ENCODE measurements at places on chromosomes 3 and 15. TPM values are rescaled to one million over a fixed set of nuclear protein-coding genes. Genes with fewer than 3 reads are reported as not detected.

- DNase-seq: no peak
- H3K27ac ChIP-seq: no peak overlapping the region
- H3K36me3 ChIP-seq: no peaks in the 10 kb centered on the region
- H3K27me3 ChIP-seq: no peaks in the 10 kb centered on the region
These were observed 268.1 kb upstream of the CRBN start for GRCh38 chr3:3447641-3448040.

DNA sequence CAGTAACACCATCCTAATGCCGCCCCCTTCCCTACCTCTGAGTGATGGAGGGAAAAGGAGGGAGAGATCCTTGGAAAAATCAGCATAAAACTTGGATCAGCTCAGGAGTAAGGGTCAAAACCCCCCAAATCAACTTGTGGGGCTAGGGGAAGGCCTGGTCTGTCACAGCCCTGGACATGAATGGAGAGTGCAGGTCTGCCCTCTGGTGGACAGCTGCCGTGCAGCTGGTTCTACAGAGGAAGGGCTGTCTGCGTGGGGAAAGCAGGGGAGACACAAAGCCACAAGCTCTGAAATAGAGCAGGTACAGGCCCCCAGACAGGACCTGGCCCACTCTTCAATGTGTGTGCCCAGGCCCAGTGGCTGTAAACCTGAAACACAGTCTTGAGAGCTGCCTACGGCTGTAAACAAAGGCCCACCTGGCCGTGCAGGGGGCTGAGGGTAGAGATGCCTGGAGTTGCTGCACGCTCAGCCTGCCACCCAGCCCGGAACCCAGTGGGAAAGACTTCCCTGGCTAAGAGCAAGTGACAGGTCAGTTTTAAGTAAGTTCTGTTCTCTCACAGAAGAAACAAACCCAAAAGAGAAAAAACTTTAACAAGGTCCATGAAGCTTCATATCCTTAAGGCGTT lies 16.4 kb downstream of the CLK3 start:
- peaks cover 3% of the 10 kb centered on the region for H3K4me1 ChIP-seq
- H3K4me3 ChIP-seq: no peak overlapping the region
- peak; percentile 61 for DNase-seq
- no peaks in the 10 kb centered on the region for H3K27me3 ChIP-seq
- H3K36me3 ChIP-seq: peaks cover 14% of the 10 kb centered on the region
- no peak overlapping the region for H3K27ac ChIP-seq

DNA sequence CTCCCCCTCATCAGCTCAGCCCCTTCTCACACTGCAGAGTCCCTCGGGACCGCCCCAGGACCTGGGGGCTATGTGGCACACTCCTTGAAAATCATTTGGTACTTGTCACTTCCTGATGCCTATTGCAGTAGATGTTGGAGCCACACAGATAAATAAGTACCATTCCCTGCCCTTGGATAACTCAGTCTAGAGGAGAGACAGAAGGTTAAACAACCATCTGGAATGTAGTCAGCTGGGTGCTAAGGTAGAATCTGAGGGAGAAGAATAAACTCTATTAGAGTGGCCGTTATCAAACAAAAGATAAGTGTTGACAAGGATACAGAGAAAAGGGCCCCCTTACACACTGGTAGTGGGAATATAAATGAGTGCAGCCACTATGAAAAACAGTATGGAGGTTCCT lies 112.3 kb upstream of the NR2E3 start:
- no peak overlapping the region for H3K4me3 ChIP-seq
- no peak for DNase-seq
- H3K27ac ChIP-seq: no peak overlapping the region
- H3K27me3 ChIP-seq: no peaks in the 10 kb centered on the region
- no peaks in the 10 kb centered on the region for H3K36me3 ChIP-seq

GRCh38 chr3:58994746-58995330 lies 55.0 kb downstream of the CFAP20DC start:
- no peak overlapping the region for H3K27ac ChIP-seq
- no peaks in the 10 kb centered on the region for H3K27me3 ChIP-seq
- peak; percentile 84 for DNase-seq
- no peaks in the 10 kb centered on the region for H3K4me1 ChIP-seq

GRCh38 chr3:150308481-150309256 lies 99.4 kb upstream of the TSC22D2 start:
- H3K27ac ChIP-seq: no peak overlapping the region
- H3K4me1 ChIP-seq: no peaks in the 10 kb centered on the region
- no peaks in the 10 kb centered on the region for H3K27me3 ChIP-seq
- H3K4me3 ChIP-seq: no peak overlapping the region
- DNase-seq: no peak

The EIF3J gene
- 49.7 TPM for polyA plus RNA-seq

GRCh38 chr3:147872568-147872967 lies 463.4 kb downstream of the ZIC1 start:
- no peak overlapping the region for H3K4me3 ChIP-seq
- H3K36me3 ChIP-seq: no peaks in the 10 kb centered on the region
- H3K4me1 ChIP-seq: no peaks in the 10 kb centered on the region
- H3K27me3 ChIP-seq: no peaks in the 10 kb centered on the region
- no peak for DNase-seq

GRCh38 chr3:136547293-136547692 lies 204.9 kb downstream of the STAG1 start:
- no peak overlapping the region for H3K27ac ChIP-seq
- H3K36me3 ChIP-seq: no peaks in the 10 kb centered on the region
- DNase-seq: peak; percentile 4
- no peaks in the 10 kb centered on the region for H3K4me1 ChIP-seq
- no peaks in the 10 kb centered on the region for H3K27me3 ChIP-seq
- H3K4me3 ChIP-seq: no peak overlapping the region

DNA sequence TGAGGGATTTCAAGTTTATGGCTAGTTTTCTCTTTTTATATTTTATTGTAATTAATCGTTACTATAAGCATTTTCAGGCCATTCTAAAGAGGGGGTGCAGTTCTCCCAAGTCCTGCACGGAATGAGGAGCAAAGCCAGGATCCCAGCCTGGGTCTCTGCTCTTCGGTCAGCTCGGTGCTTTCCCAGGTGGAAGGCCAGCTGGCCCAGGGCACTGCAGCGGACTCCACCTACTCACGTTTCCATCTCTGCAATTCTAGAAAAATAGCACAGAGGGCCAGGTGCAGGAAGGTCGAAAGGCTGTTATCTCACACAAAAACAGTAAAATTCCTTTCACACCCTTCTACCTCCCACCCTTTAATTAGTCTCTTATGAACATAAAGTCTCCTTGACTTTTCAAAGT lies 59.5 kb upstream of the HES1 start:
- H3K27ac ChIP-seq: no peak overlapping the region
- H3K27me3 ChIP-seq: no peaks in the 10 kb centered on the region
- DNase-seq: no peak
- H3K36me3 ChIP-seq: no peaks in the 10 kb centered on the region
- H3K4me3 ChIP-seq: no peak overlapping the region

GRCh38 chr3:82707035-82707434 lies 945.6 kb upstream of the GBE1 start:
- H3K4me3 ChIP-seq: no peak overlapping the region
- no peaks in the 10 kb centered on the region for H3K27me3 ChIP-seq
- DNase-seq: no peak
- no peaks in the 10 kb centered on the region for H3K4me1 ChIP-seq

DNA sequence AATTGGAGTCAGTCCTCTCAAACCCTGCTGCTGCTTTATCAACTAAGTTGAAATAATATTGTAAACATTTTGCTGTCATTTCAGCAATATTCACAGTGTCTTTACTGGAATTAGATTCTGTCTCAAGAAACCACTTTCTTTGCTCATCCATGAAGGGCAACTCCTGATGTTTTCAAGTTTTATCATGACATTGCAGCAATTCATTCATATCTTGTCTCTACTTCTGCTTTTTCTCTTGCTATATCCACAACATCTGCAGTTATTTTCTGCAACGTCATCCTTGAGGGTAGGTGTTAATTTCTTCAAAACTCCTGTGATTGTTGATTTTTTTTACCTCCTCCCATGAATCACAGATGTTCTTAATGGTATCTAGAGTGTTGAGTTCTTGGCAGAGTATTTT lies 181.6 kb downstream of the EPHA6 start:
- H3K36me3 ChIP-seq: no peaks in the 10 kb centered on the region
- no peak overlapping the region for H3K27ac ChIP-seq
- no peak for DNase-seq
- no peaks in the 10 kb centered on the region for H3K4me1 ChIP-seq

GRCh38 chr3:152516216-152516615 lies 247.5 kb downstream of the MBNL1 start:
- H3K27ac ChIP-seq: no peak overlapping the region
- no peaks in the 10 kb centered on the region for H3K36me3 ChIP-seq
- no peak for DNase-seq
- no peak overlapping the region for H3K4me3 ChIP-seq
- H3K27me3 ChIP-seq: no peaks in the 10 kb centered on the region

GRCh38 chr3:104521606-104522336 lies 844.9 kb upstream of the ALCAM start:
- DNase-seq: no peak
- no peak overlapping the region for H3K27ac ChIP-seq
- H3K4me1 ChIP-seq: no peaks in the 10 kb centered on the region
- H3K36me3 ChIP-seq: no peaks in the 10 kb centered on the region
- no peak overlapping the region for H3K4me3 ChIP-seq

GRCh38 chr3:52315977-52316764 lies at the start of gene DNAH1:
DNAH1 (plus strand) TSS chr3:52316319; CDS start chr3:52322443, 6,124 bp downstream.
- no peak within 1 kb of the TSS for H3K27ac ChIP-seq
- H3K4me1 ChIP-seq: peaks cover 18% of the 10 kb centered on the region
- H3K36me3 ChIP-seq: no peaks in the 10 kb centered on the region
- DNase-seq: no peak
- no peak within 1 kb of the TSS for H3K4me3 ChIP-seq
- H3K27me3 ChIP-seq: no peaks in the 10 kb centered on the region

The SLC24A5 gene
- polyA plus RNA-seq: 0.05 TPM

GRCh38 chr3:190486533-190486864 lies 27.4 kb upstream of the IL1RAP start:
- H3K4me3 ChIP-seq: no peak overlapping the region
- H3K36me3 ChIP-seq: no peaks in the 10 kb centered on the region
- no peak for DNase-seq
- no peak overlapping the region for H3K27ac ChIP-seq
- no peaks in the 10 kb centered on the region for H3K27me3 ChIP-seq
- no peaks in the 10 kb centered on the region for H3K4me1 ChIP-seq

- DNase-seq: no peak
- no peaks in the 10 kb centered on the region for H3K27me3 ChIP-seq
- H3K4me3 ChIP-seq: no peak overlapping the region
- no peaks in the 10 kb centered on the region for H3K36me3 ChIP-seq
- no peaks in the 10 kb centered on the region for H3K4me1 ChIP-seq
These were observed 369.1 kb downstream of the RORA start for GRCh38 chr15:60859996-60860494.

GRCh38 chr3:192038726-192039125 lies 577.8 kb downstream of the PYDC2 start:
- no peak for DNase-seq
- no peaks in the 10 kb centered on the region for H3K27me3 ChIP-seq
- no peaks in the 10 kb centered on the region for H3K36me3 ChIP-seq
- no peak overlapping the region for H3K4me3 ChIP-seq

- H3K36me3 ChIP-seq: no peaks in the 10 kb centered on the region
- DNase-seq: no peak
- H3K4me1 ChIP-seq: no peaks in the 10 kb centered on the region
These were observed 47.2 kb upstream of the CNTN3 start for GRCh38 chr3:74661672-74662071.

The SPCS1 gene
- polyA plus RNA-seq: 97.4 TPM

The TUSC2 gene
- polyA plus RNA-seq: 27.6 TPM

The CPLX3 gene
- 0.13 TPM for polyA plus RNA-seq

The ZIC1 gene
- polyA plus RNA-seq: 0.10 TPM

The IVD gene
- 47.6 TPM for polyA plus RNA-seq

- peaks cover 26% of the 10 kb centered on the region for H3K36me3 ChIP-seq
- H3K4me1 ChIP-seq: peaks cover 1% of the 10 kb centered on the region
- no peak for DNase-seq
- no peak overlapping the region for H3K4me3 ChIP-seq
- H3K27me3 ChIP-seq: no peaks in the 10 kb centered on the region
- H3K27ac ChIP-seq: peak overlapping the region; percentile 89
These were observed 35.8 kb downstream of the MLH1 start for GRCh38 chr3:37029111-37029510.

- no peak for DNase-seq
- H3K36me3 ChIP-seq: peaks cover 18% of the 10 kb centered on the region
- H3K4me3 ChIP-seq: no peak overlapping the region
- no peaks in the 10 kb centered on the region for H3K27me3 ChIP-seq
These were observed 55.0 kb downstream of the TMEM39A start for GRCh38 chr3:119408243-119408950.

Data from lung (tissue), 17 donors.